ENCODE measurements at places on chromosomes 16 and 17.

DNA sequence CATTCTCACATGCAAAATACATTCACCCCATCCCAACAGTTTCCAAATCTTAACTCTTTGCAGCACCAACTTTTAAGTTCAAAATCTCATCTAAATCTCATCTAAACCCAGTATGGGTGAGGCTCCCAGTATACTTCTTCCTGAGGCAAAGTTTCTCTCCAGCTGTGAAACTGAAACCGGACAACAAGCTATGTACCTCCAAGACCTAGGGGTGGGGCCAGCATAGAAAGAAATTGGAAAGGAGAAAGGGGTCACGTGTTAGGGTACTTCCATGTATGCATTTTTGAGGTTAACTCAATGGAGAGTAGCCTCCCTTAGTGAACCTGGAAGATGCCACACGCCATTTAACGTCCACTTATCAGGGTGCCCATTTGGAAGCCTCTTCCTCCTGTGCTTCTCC is 23.9 kb upstream of the LRRC75A start:
- DNase-seq, result no peak

GRCh38 chr17:28841901-28842281 is 699 bp downstream of the FAM222B start:
- DNase-seq, result no peak

- no peak for DNase-seq
Measured at GRCh38 chr17:52143542-52143941, 15.0 kb downstream of the CA10 start.

- DNase-seq, result no peak
Measured at GRCh38 chr17:34360601-34361270, 2.3 kb downstream of the CCL1 start.

DNA sequence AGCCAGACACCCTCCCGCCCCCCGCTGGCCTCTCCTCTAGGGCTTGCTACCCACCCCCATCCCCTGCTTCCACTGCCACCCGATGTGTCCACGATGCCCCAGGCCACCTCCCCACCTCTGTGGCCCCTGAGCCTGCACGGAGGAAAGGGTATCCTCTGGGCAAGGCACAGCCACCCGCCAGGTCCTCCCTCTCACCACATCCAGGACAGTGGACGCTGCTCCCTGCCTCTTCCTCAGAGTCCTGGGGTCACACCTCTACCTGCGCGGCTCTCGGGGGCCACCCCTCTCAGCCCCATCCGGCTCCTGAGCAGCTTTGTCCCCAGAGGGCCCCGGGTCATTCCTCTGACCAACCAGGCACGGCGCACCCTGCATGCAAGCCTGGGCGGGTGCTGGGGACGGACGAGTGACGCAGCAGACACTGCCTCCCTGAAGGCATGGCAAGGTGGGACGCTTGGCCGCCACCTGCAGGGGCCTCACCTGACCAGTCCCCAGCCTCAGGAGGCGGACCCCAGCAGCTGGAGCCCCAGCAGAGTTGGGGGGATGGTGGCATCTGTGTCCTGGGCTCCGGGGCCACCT is 24.8 kb downstream of the FLYWCH1 start:
- DNase-seq, result no peak

All from NCI-H1105 treated with DMSO at 0.1 percent for 48 hours (cell line).